NCI-H187 (cell line): ENCODE measurements at places on chromosomes 12 and 14.

GRCh38 chr12:39368096-39368495 lies 74.8 kb downstream of the KIF21A start:
- no peak for DNase-seq

DNA sequence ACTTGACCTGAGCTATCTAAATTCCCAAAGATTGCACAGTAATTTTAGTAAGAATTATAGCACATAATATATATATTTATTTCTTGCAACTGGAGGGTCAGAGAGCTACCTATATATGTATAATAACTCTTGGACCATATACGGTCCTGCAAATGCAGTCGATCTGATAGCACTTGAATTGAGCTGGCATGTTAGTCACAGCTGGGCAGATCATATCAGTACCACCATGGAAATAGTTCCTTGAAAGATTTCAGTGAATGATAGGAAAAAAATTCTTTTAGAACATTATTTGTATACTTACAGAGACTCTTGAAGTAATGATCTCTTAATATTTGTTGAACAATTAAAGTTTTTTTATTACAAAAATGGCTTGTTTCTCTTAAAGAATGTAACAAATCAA lies 94.5 kb upstream of the MON2 start:
- no peak for DNase-seq

- DNase-seq = no peak
Observed at GRCh38 chr12:116898669-116899068, 12.1 kb upstream of the FBXW8 start.

- DNase-seq = no peak
Observed at GRCh38 chr12:93745286-93745685, 68.1 kb downstream of the CRADD start.

DNA sequence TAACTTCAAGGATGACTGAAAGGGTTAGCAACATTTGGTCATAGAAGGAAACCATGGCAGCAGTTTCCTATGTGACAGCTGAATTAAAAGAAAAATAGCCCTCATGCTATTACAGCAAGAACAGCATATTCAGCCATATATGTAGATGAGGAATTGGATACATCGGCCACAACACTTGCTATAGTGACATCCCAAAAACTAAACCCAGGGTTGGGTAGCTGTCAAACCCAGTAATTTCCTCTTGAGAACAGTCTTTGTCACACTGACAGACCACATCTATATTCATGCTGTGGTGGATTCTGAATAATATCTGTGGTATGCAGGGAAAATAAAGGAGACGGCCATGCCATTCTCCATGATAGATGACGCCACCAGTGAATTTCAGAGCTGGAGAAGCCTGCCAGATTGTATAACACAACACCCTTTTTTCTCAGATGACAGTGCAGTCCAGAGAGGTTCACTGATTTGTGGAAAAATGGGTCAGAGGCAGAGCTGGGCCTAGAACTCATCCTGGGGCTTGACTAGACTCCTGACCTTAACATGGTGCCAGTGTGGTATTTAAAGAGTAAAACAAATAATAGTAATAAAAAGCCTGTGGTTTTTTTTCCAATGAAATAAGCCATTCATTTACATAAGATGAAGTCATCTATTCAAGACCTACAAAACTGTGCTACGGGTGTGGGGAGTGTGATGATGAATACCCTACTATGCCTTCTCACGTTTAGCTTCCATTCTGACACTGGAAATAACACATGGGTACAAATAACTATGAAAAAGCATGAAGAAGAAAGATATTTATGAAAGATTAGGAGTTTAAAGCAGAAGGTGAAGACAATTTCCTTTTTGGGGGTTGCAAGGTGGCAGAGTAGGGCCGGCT lies 32.3 kb downstream of the EFCAB11 start:
- no peak for DNase-seq

- DNase-seq = peak; percentile 68
Observed at GRCh38 chr12:57897286-57897974, 43.9 kb upstream of the ATP23 start.

GRCh38 chr12:92136965-92137721 lies 8.5 kb downstream of the BTG1 start:
- DNase-seq = no peak

- no peak for DNase-seq
Observed at GRCh38 chr12:121600702-121601336, 20.0 kb upstream of the KDM2B start.

GRCh38 chr12:93850481-93851256 lies 173.5 kb downstream of the CRADD start:
- DNase-seq = no peak
